Calu3 (cell line): ENCODE measurements at places on chromosomes 5 and 9. TPM values are rescaled to one million over a fixed set of nuclear protein-coding genes. Genes with fewer than 3 reads are reported as not detected.
A peak's percentile ranks its signal among the peaks of the same experiment; 100 is the strongest.

GRCh38 chr9:77021291-77021894, 1.9 kb downstream of the FOXB2 start:
- DNase-seq = no peak
- peaks cover 66% of the 10 kb centered on the region for H3K27me3 ChIP-seq
- H3K4me3 ChIP-seq = no peak overlapping the region
- H3K4me1 ChIP-seq = peaks cover 7% of the 10 kb centered on the region

GRCh38 chr5:106311230-106311915, 1359.4 kb downstream of the EFNA5 start:
- no peak overlapping the region for H3K4me3 ChIP-seq
- H3K36me3 ChIP-seq = no peaks in the 10 kb centered on the region
- H3K4me1 ChIP-seq = no peaks in the 10 kb centered on the region
- no peaks in the 10 kb centered on the region for H3K27me3 ChIP-seq
- DNase-seq = no peak

GRCh38 chr5:132226516-132227234, 978 bp downstream of the P4HA2 start:
- H3K27ac ChIP-seq = no peak overlapping the region
- peak overlapping the region; percentile 76 for H3K4me3 ChIP-seq
- peaks cover 16% of the 10 kb centered on the region for H3K36me3 ChIP-seq
- DNase-seq = peak; percentile 14
- peaks cover 25% of the 10 kb centered on the region for H3K4me1 ChIP-seq

GRCh38 chr5:131436081-131436480, 172.2 kb downstream of the CDC42SE2 start:
- no peak for DNase-seq
- peaks cover 8% of the 10 kb centered on the region for H3K36me3 ChIP-seq

DNA sequence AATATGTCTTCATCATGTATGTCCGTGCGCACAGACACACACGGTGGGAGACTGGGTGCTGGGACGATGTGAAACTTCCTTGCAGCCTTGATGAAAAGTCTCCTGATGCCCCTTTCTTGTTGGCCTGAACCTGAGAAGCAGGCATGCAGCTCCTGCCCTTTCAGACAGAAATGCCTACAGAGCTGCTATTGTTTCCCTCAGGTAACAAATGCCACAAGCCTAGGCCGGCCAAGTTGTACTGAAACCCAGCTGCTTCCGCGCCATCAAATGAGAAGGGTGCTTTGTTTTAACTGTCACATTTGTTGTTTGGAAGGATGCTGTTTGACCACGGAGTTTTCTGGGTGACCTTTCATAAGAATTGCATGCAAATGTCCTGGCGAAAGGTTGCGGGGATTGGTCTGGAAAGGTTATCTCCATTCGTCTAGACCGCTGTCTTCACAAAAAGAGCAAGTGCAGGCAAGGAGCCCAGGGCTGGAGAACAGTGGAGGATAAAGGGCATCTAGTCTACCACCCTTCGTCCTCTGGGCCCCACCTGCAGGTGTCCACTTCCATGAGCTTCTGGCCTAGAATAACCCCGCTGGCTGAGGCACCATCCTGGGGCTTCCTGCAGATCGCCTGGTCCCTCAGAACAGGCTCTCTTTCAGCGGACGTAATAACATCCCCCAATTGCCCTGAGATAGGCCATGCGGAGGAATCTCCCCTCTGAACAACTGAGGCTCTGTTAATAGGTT, 197.2 kb downstream of the SEMA6A start:
- no peak for DNase-seq
- no peak overlapping the region for H3K4me3 ChIP-seq
- H3K36me3 ChIP-seq = no peaks in the 10 kb centered on the region
- no peaks in the 10 kb centered on the region for H3K27me3 ChIP-seq

GRCh38 chr5:125210242-125210947, 464.0 kb upstream of the ZNF608 start:
- H3K4me3 ChIP-seq = no peak overlapping the region
- H3K27me3 ChIP-seq = no peaks in the 10 kb centered on the region
- H3K4me1 ChIP-seq = no peaks in the 10 kb centered on the region
- no peaks in the 10 kb centered on the region for H3K36me3 ChIP-seq

GRCh38 chr9:95463148-95464060, 53.4 kb downstream of the PTCH1 start:
- H3K4me1 ChIP-seq = no peaks in the 10 kb centered on the region
- no peaks in the 10 kb centered on the region for H3K36me3 ChIP-seq
- H3K27me3 ChIP-seq = no peaks in the 10 kb centered on the region
- DNase-seq = no peak

GRCh38 chr5:88948746-88949600, 66.0 kb upstream of the MEF2C start:
- no peaks in the 10 kb centered on the region for H3K4me1 ChIP-seq
- H3K27me3 ChIP-seq = no peaks in the 10 kb centered on the region
- H3K27ac ChIP-seq = no peak overlapping the region
- H3K4me3 ChIP-seq = no peak overlapping the region
- no peaks in the 10 kb centered on the region for H3K36me3 ChIP-seq

DNA sequence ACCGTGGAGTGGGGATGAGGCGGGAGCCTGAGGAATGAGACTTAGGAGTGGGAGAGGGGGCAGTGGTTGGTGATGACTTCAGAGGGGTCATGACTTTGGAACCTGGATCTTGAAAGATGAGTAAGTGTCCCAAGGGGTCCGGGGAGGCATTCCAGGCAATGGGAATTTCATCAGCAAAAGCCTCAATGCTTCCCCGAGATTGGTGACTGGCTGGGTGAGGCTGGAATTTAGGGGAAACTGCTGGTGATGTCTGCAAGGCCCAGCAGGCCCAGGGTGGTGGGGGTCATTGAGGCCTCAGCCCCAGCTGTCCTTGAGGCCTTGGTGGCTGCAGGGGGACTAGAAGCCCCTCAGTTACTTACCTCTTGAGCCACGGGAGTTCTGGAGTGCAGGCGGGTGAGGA, 7.5 kb downstream of the NDST1 start:
- H3K27me3 ChIP-seq = no peaks in the 10 kb centered on the region
- H3K27ac ChIP-seq = peak overlapping the region; percentile 9
- no peak for DNase-seq
- H3K4me1 ChIP-seq = peaks cover 70% of the 10 kb centered on the region

DNA sequence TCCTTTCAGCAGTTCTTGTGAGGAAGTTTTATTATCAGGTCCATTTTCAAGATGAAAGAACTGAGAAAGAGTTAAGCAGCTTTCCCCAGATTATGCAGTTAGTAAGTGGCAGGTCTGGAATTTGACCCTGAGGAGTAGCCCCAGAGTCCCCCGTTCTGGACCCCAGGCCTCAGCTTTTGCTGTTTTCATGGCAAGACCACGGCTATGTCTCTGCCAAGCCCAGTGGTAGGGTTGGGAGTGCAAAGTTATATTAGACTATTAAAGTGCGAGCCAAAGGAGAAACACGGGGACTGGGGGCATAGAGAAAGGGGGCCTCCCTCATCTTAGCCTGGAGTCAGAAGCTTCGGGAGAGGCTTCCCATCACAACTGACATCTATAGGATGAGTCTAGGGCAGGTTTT, 19.3 kb upstream of the ORM1 start:
- no peak overlapping the region for H3K27ac ChIP-seq
- DNase-seq = no peak
- no peaks in the 10 kb centered on the region for H3K4me1 ChIP-seq
- H3K36me3 ChIP-seq = no peaks in the 10 kb centered on the region
- H3K27me3 ChIP-seq = no peaks in the 10 kb centered on the region

- H3K36me3 ChIP-seq = no peaks in the 10 kb centered on the region
- no peak overlapping the region for H3K27ac ChIP-seq
- no peak overlapping the region for H3K4me3 ChIP-seq
- DNase-seq = no peak
- no peaks in the 10 kb centered on the region for H3K4me1 ChIP-seq
- H3K27me3 ChIP-seq = no peaks in the 10 kb centered on the region
Measured at GRCh38 chr5:65185468-65185867, 296.3 kb downstream of the ADAMTS6 start.

DNA sequence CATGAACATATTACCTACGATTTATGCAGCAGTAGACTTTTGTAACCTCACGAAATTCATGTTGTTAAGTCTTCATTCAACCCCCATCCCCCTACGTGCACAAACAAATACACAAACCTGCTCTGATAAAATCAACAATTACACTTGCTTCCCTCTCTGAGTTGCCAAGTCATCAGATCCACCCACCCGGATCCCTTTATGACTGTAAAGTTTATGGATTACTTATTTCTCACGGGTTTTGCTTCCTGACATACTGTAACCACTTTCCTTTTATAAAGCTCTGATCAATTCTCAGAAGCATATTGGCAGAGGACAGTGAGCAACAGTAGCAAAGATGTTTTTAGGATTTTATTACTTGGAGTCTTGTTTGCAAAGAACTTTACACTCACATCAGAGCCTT, 70.5 kb downstream of the MLLT3 start:
- H3K4me3 ChIP-seq = peak overlapping the region; percentile 78
- peaks cover 18% of the 10 kb centered on the region for H3K36me3 ChIP-seq
- peak; percentile 31 for DNase-seq
- peaks cover 50% of the 10 kb centered on the region for H3K4me1 ChIP-seq
- H3K27me3 ChIP-seq = no peaks in the 10 kb centered on the region
- H3K27ac ChIP-seq = peak overlapping the region; percentile 98

DNA sequence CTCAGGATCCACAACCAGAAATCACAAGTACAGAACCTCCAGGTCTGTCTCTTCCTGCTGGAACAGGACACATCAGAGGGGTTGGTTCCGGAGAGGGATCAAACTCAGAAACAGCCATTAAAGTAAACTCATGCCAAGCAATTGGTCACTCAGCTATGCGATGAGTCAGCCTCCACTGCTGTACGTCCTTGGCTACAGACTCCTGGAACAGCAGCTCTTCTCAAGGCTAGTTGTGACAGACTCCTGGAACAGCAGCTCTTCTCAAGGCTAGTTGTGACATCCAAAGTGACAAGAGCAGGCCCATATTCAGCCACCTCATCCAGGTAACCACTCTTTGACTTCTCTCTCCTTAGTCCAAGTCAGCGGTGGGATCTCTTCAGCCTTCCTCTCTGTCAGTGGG, at the start of gene SPINK13:
TSS of gene SPINK13 (plus strand) at position 229 of the 400 bp plus-strand sequence. CDS start 1,279 bp downstream, outside the sequence.
- peak within 1 kb of the TSS; percentile 51 for H3K4me3 ChIP-seq
- H3K4me1 ChIP-seq = peaks cover 27% of the 10 kb centered on the region
- peak within 1 kb of the TSS; percentile 88 for H3K27ac ChIP-seq
- peak; percentile 65 for DNase-seq
- H3K27me3 ChIP-seq = no peaks in the 10 kb centered on the region

DNA sequence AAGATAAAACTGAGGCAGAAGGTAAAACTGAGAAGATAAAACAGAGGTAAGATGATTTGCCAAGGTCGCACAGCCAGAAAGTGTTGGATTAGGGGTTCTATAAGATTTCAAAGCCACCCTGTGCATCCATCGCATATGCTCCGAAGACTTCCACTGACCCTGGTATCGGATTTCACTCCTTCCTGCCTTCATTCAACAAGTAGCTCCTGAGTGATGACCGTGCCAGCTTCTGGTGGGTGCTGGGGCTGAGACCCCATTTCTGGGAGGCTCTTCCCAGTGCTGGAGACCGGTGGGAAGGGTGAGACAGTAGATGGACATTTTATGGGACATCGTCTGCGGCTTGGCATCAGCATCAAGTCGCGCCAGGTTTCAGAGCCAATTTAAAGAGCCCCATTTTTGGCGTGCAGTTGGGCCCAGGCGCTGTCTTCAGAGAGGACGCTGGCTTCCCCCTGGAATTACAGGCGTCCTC, 53.7 kb upstream of the DAB2IP start:
- peaks cover 11% of the 10 kb centered on the region for H3K4me1 ChIP-seq
- no peak for DNase-seq
- peaks cover 17% of the 10 kb centered on the region for H3K36me3 ChIP-seq
- peak overlapping the region; percentile 72 for H3K4me3 ChIP-seq

GRCh38 chr5:133788121-133788520, 175.8 kb upstream of the FSTL4 start:
- no peak overlapping the region for H3K4me3 ChIP-seq
- peaks cover 100% of the 10 kb centered on the region for H3K27me3 ChIP-seq
- H3K36me3 ChIP-seq = no peaks in the 10 kb centered on the region
- no peak overlapping the region for H3K27ac ChIP-seq
- no peak for DNase-seq
- H3K4me1 ChIP-seq = no peaks in the 10 kb centered on the region

DNA sequence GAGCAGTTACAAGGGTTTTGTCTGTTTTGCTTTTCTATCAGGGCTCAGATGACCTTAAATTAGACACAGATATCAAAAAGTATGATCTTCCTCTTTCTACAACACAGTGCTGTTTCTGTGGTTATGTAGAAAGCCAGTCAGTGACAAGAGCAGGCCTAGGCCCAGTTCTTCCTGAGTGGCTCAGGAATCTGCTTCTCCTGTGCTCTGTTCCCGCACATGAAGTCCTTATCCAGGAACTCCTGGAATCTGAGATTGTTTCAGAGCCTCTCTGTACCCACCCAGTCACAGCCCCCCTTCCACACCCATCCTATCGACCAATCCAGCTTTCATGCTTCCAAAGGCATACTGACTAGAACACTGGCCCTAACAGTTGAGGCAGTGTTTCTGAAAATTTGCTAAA, 40.4 kb upstream of the SMU1 start:
- no peaks in the 10 kb centered on the region for H3K27me3 ChIP-seq
- no peaks in the 10 kb centered on the region for H3K4me1 ChIP-seq
- DNase-seq = no peak
- peaks cover 6% of the 10 kb centered on the region for H3K36me3 ChIP-seq

DNA sequence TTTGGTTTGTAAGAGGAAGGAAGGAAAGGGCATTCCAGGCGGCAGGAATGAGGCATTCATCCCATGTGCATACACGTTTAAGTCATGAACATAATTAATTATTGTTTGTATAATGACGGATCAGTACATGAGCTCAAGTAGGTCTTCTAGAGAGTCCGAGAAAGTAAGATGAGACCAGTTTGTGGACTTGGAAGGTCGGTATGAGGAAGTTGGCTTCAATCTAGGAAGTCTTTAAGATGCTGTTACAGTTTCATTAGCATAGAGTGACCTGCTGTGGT, 2.1 kb downstream of the GTF3C4 start:
- peak overlapping the region; percentile 94 for H3K4me3 ChIP-seq
- H3K27ac ChIP-seq = peak overlapping the region; percentile 72
- H3K36me3 ChIP-seq = peaks cover 41% of the 10 kb centered on the region
- H3K27me3 ChIP-seq = no peaks in the 10 kb centered on the region
- peaks cover 29% of the 10 kb centered on the region for H3K4me1 ChIP-seq

DNA sequence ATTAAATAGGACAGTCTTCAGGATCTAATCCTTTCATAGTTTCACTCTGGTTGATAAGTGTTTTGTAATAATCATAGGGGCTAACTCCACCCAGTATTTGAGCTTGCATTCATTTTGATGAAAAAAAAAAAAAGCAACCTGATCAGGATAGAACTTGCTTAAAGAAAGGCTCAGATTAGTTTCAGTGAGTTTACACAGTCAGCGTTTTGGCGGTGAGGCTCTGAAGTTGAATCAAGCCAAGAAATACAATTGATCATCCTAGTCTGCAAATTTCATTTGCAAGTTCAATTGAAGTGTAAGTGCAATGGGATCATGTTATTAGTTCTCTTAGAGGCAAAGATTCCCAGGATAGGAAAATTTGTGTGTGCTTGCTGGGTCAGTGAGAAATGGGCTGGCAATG, 159.7 kb upstream of the ELL2 start:
- H3K4me3 ChIP-seq = no peak overlapping the region
- H3K4me1 ChIP-seq = peaks cover 29% of the 10 kb centered on the region
- H3K27me3 ChIP-seq = no peaks in the 10 kb centered on the region
- no peaks in the 10 kb centered on the region for H3K36me3 ChIP-seq
- no peak for DNase-seq

The RALGPS1 gene
- total RNA-seq = 8.3 and 9.4 TPM in 2 replicates

The CENPP gene
- total RNA-seq = 5.3 and 7.2 TPM in 2 replicates

The GMCL2 gene
- total RNA-seq = not detected in 2 replicates

The FGF18 gene
- 0.61 and 0.76 TPM in 2 replicates for total RNA-seq

The SYNPO gene
- 0.92 and 2.5 TPM in 2 replicates for total RNA-seq

The OR5C1 gene
- not detected in 2 replicates for total RNA-seq

The MPDZ gene
- not detected in 2 replicates for total RNA-seq

The ADAMTSL2 gene
- 0.14 TPM in 1 of 2 replicates, not detected in the other for total RNA-seq

The CARD19 gene
- 26.1 and 26.4 TPM in 2 replicates for total RNA-seq

The LRRTM2 gene
- total RNA-seq = not detected in 2 replicates

The TMCO6 gene
- 28.5 and 30.9 TPM in 2 replicates for total RNA-seq

The CDH6 gene
- 2.3 and 3.8 TPM in 2 replicates for total RNA-seq

The ARSI gene
- total RNA-seq = 0.71 and 0.93 TPM in 2 replicates

The KIF24 gene
- 4.1 and 4.2 TPM in 2 replicates for total RNA-seq

The DMRT3 gene
- total RNA-seq = not detected in 2 replicates

The ADGRD2 gene
- not detected in 2 replicates for total RNA-seq
